ENCODE measurements at places on chromosomes 2 and 18. TPM values are rescaled to one million over a fixed set of nuclear protein-coding genes. Genes with fewer than 3 reads are reported as not detected.

SERPINB7 gene
- 2.0 TPM for total RNA-seq

BCS1L gene
- total RNA-seq: 40.9 TPM

GPR35 gene
- 0.65 TPM for total RNA-seq

VWA3B gene
- total RNA-seq: not detected

ZAP70 gene
- total RNA-seq: not detected

OTX1 gene
- 1.8 TPM for total RNA-seq

UGT1A10 gene
- total RNA-seq: 0.49 TPM

SH3BP4 gene
- 41.0 TPM for total RNA-seq

TGFA gene
- 5.0 TPM for total RNA-seq

HAAO gene
- total RNA-seq: not detected
